Hepatocyte (in vitro differentiated cells): ENCODE measurements at places on chromosomes 6 and 20. TPM values are rescaled to one million over a fixed set of nuclear protein-coding genes. Genes with fewer than 3 reads are reported as not detected.

The IYD gene
- 3.1 and 8.8 TPM in 2 replicates for polyA plus RNA-seq

GRCh38 chr6:16625291-16626265 lies 135.7 kb downstream of the ATXN1 start:
- no peak overlapping the region for H3K27ac ChIP-seq
- H3K36me3 ChIP-seq = peaks cover 3% of the 10 kb centered on the region
- H3K27me3 ChIP-seq = no peaks in the 10 kb centered on the region
- peaks cover 4% of the 10 kb centered on the region for H3K4me1 ChIP-seq

DNA sequence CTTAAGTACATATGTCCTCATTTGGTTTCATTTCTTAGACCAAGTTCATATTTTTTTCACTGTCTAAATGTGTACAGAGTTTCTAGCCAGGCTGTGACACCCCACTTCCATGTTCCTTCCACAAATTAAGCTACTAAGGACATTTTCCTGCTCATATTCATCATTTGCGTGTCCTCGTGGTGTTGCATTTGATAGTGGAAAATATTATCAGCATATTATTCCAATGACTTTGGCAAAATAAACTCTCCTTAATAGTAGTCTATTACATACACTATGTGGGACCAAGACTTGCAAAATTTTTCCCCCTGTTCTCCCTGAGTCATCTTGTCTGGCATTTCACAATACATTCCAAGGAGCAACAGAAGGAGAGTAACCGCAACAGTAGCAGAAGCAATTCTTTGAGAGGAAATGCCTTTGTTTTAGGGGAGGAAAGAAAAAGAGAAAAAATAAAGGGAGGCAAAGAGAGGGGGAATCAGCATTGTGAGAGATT lies 599.2 kb downstream of the COL12A1 start:
- no peak overlapping the region for H3K27ac ChIP-seq
- H3K36me3 ChIP-seq = no peaks in the 10 kb centered on the region
- DNase-seq = no peak
- H3K4me1 ChIP-seq = no peaks in the 10 kb centered on the region

The PBOV1 gene
- not detected in 2 replicates for polyA plus RNA-seq

The COL20A1 gene
- not detected in 2 replicates for polyA plus RNA-seq
